Myocyte (in vitro differentiated cells): ENCODE measurements at places on chromosomes 1 and 21. TPM values are rescaled to one million over a fixed set of nuclear protein-coding genes. Genes with fewer than 3 reads are reported as not detected.

CA6 gene
- total RNA-seq, result not detected in 2 replicates

GRCh38 chr1:183227422-183228346 is 41.6 kb downstream of the LAMC2 start:
- DNase-seq, result peak; percentile 62

DNA sequence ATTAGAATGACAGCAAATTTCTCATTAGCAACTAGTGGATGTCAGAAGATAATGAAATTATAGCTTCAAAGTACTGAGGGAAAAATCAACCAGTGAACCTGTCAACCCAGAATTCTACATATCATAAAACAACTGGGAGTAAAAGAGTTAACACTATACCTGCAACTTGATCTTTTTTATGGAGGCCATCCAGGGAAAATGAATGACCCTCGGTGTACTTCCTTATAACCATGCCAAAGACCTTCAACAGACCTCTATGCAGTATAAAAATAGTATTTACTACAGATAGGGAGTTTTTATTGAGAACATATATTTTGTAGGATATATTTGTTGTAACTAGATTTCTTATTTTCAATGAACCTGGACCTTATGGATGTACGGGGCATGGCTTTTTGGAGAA is 392.5 kb upstream of the ZRANB2 start:
- no peak for DNase-seq

GRCh38 chr21:30818837-30819610 is 6.0 kb upstream of the KRTAP8-1 start:
- DNase-seq, result no peak

COL8A2 gene
- total RNA-seq, result 3.2 and 3.9 TPM in 2 replicates

GRCh38 chr1:2538872-2539271 is 8.8 kb upstream of the HES5 start:
- DNase-seq, result no peak
